8988T (cell line): ENCODE measurements at places on chromosomes 2 and 18.

- no peak for DNase-seq
Observed at GRCh38 chr2:79788952-79789651, 276.3 kb downstream of the CTNNA2 start.

- DNase-seq: no peak
Observed at GRCh38 chr2:16321256-16321655, 344.4 kb downstream of the CYRIA start.

DNA sequence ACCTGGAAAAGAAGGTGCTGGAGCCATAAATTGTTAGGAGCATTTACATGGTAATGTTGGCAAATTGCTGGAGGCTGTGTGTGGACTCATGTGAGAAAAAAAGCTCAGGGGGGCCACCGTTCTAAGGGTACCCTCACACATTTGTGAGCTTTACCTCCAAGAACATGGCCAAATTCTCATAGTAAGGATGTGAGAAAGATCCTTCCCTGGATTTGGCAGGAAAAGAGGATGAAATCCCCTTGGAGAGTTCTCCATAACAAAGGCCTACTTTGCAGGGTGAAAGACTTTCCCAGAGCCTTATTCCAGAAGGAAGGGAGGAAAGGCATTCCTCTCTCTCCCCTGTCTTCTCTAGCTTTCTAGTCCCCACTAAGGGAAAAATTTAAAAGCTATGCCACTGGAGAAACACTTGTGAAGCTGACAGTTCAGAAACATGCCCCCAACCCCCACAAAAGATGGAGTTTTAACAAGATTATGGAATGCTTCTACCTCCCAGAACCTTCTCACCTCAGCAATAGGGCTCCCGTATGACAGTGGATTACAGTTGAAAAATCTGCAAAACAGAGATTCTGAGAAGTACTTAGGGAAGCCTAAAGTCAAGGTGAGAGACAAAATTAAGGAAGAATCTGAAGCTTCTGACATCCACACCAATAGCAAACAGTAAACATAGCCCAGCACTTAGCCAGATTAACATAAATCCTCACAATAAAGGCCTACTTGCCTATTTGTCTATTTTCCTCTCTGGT, 20.2 kb upstream of the ERMN start:
- no peak for DNase-seq

GRCh38 chr2:137287913-137288639, 522.7 kb downstream of the THSD7B start:
- no peak for DNase-seq

DNA sequence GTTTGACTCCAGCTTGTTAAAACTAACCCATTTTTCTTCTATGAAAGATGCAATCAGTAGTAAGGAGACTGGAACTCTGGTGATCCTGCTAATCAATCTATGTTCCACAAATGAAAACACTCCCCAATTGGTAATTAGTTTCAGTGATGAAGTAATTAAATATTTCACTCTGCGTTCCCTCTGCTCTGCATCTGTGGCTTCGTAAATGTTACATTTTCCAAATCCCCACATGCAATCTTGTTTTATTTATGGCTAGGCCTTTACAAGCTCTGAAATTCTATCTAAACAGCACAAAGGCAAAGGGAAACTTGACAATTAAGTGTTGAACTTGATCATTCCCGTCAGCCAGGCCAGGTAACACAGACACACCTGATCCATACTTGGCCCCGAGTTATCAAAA, 231.4 kb upstream of the OSR1 start:
- DNase-seq: no peak

- DNase-seq: no peak
Observed at GRCh38 chr2:159117658-159118057, 149.2 kb downstream of the TANC1 start.

- no peak for DNase-seq
Observed at GRCh38 chr2:20504174-20504573, 57.3 kb downstream of the RHOB start.

GRCh38 chr2:1891147-1891546, 146.8 kb upstream of the PXDN start:
- DNase-seq: no peak

DNA sequence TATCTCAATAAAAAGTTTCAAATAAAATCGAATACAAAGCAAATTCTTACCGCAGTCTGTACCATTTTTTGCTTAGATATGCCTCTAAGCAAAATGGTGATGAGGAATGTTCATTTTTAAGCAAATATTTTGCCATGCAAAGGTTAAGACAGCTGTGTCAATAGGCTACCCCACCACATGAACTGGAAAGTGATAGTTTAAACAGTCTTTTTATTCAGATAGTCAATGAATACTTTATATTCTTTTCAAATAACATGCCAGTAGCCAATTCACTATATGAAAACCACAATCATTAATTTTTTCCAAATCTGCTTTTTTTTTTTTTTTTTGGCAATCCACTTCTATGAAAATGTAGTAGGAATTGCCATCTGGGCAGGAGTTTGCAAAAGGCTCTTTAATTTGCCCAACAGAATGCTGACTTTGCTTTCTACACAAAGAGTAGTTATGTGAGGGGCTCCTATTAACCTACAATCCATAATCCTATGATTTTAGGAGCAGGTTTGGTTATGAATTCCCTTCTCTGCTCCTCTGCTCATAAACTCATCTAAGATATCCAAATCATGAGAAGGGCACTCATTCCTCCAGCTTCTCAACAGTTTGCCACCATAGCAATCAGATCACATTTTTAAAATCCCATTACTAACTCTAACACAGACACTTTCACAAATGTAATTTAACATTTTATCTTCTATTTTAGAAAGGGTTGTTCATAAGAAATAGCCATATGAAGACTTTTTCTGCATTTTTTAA, 69.2 kb downstream of the SLC40A1 start:
- DNase-seq: no peak

GRCh38 chr2:119004602-119005001, 62.6 kb downstream of the MARCO start:
- DNase-seq: no peak

- no peak for DNase-seq
Observed at GRCh38 chr2:225140723-225141122, 98.5 kb upstream of the DOCK10 start.
